ENCODE measurements at places on chromosomes 13 and 19. TPM values are rescaled to one million over a fixed set of nuclear protein-coding genes. Genes with fewer than 3 reads are reported as not detected.

Gene CYP4F8
- not detected for total RNA-seq

Gene STX10
- total RNA-seq, result 68.4 TPM

Gene NKPD1
- 1.0 TPM for total RNA-seq

Gene PSG5
- total RNA-seq, result not detected

Gene CLEC11A
- 0.26 TPM for total RNA-seq

Gene KIR2DL1
- not detected for total RNA-seq

Gene TRPC4
- total RNA-seq, result 0.26 TPM

Gene CLDN10
- 0.51 TPM for total RNA-seq

Gene SOX1
- total RNA-seq, result not detected

Gene FOSB
- 3.6 TPM for total RNA-seq

Gene INAFM1
- 1.7 TPM for total RNA-seq

Gene MCEMP1
- not detected for total RNA-seq

Gene CKM
- not detected for total RNA-seq

Measured in bronchial epithelial cell (primary cell).